Dermis blood vessel endothelial cell (primary cell): ENCODE measurements at places on chromosomes 3 and 15.
A peak's percentile ranks its signal among the peaks of the same experiment; 100 is the strongest.

GRCh38 chr3:109532257-109533216, 195.2 kb upstream of the DPPA4 start:
- DNase-seq, result peak; percentile 4

DNA sequence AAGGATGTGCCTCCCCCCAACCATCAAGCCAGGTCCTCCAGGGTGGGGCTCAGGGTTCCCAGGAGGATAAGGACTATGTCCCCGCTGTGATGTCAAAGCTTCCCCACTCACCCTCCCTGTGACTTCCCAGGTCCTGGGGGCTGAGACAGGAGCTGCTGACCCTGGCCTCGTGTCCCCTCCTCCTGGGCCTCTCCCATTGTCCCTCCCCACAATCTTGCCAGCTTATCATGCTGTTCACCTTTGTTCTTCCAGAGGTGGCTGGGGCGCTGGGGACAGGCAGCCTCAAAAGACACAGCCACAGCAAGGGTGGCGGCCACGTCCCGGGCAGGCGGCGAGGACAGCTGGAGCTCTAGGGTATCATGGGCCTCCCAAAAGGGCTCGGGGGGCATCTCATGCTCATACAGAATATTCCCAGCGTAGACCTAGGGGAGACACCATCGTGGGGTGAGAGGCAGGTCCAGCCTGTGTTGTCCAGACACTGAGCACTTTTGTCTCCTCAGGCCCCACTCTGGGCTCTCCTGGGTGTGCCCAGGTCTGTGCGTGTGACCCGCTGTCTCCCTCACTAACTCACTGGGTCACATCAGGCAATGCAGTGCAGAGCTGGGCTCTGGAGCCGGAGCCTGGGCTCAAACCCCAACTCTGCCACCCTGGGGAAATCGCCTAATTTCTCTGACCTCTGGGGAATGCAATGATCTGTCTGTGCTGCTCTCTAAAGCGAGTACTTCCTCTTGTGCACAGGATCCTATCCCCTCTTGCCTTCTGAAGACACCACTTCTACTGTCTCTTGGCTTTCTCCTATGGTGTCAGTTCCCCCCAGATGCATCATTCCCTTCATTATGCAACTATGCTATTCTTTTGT, 30.0 kb downstream of the SNX33 start:
- no peak for DNase-seq

DNA sequence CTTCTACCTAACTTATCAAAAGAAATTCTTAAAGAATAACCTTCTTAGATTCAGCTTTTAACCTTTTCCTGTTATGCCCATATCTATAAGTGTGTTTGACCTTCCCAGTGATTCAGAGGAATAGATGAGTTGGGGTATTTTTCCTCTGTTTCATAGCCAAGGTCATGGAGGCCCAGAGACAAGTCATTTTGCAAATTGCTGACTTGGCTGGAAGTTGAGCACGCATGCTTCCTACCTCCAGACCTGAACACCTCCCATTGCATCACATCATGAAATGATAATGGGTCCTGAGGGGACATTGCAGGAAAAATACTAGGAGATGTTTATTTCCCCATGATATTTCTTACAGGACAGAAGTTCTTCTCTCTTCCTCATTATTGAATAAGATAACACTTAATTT, 158.6 kb upstream of the LMCD1 start:
- no peak for DNase-seq

GRCh38 chr3:187197335-187197649, at the start of gene RTP1:
Gene RTP1 (plus strand): TSS chr3:187197486. CDS start chr3:187197516, 30 bp downstream.
- DNase-seq, result no peak
